ENCODE measurements at places on chromosomes 4 and X.

DNA sequence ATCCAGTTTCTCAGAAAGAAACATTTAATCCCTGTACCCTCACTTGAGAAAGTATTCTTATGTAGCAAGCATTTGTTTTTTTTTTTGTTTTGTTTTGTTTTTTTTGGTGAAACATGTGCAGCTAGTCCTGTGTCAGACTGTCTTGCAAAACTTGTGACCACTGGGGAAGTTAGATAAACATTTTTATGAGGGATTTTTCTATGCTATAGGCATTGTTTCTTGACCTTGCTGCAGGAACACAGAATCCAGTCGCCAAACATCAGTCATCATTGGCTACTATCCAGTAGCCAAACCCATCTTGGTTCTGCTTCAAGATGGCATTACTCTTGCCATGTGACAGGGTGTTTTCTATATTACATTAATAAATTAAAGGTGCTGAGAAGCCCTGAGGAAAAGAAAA is 7.7 kb upstream of the MAPK10 start:
- no peak for DNase-seq

DNA sequence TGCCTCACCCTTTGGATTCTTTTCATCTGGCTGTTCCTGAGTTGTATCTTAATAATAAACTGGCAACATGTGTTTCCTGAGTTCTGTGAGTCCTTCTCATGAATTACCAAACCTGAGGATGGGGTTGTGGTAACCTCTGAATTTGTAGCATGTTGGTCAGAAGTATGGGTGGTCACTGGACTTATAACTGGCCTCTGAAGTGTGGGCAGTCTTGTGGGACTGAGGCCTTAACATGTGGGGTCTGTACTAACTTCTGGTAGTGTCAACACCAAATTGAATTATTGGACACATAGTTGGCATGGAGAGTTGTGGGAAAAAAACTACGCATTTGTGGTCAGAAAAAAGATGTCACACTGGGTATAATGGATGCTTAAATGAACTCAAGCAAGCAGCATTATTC is 45.0 kb upstream of the TNIP3 start:
- DNase-seq = no peak

- DNase-seq = no peak
Observed at GRCh38 chr4:159352609-159353008, 249.7 kb downstream of the RAPGEF2 start.

DNA sequence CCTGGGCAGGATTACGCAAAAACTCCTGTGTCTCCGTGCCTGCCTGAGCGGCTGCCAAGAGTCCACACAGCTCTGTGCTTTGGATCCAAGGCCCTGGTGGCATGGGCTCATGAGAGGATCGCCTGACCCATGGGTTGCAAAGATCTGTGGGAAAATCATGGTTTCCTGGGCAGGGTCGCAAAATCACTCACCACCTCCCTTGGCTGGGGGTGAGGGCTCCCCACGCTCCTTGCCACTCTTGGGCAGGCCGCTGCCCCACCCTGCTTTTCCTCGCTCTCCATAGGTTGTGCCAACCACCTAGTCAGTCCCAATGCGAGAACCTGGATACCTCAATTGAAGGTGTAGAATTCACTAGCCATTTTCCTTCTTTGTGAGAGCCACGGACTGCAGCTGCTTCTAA is 66.5 kb upstream of the MAGEB18 start:
- no peak for DNase-seq

- no peak for DNase-seq
Observed at GRCh38 chr4:108037884-108038283, 48.2 kb downstream of the HADH start.

DNA sequence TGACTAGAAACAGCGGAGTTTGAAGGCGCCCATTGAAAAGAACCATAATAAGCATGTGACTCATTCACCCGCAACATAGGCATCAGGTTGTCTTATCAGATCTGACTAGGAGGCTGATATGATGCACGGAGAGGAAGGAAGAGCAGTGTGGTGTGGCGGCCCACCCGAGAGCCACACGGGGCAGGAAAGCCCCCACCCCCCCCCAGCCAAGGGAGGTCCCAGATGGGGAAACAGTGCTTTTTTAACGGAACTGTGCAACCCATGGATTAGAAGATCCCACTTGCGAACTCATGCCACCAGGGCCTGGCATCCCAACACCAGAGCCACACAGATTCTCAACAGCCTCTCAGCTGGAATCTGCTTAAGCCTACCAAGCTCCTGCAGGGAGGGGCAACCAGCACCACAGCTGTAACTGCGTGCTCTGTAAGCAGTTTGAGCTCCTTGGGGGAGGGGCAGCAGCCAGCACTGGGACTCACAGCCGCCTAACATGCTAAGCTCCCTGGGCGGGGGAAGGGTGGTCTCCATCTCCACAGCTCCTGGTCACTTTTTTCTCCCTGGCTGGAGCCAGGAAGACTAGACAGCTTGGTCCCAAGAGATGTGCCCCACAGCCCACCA is 466.2 kb downstream of the PDGFC start:
- no peak for DNase-seq

- no peak for DNase-seq
Observed at GRCh38 chrX:109856974-109857373, 123.9 kb upstream of the ACSL4 start.

GRCh38 chrX:17432158-17432557 is 57.2 kb downstream of the NHS start:
- DNase-seq = no peak

DNA sequence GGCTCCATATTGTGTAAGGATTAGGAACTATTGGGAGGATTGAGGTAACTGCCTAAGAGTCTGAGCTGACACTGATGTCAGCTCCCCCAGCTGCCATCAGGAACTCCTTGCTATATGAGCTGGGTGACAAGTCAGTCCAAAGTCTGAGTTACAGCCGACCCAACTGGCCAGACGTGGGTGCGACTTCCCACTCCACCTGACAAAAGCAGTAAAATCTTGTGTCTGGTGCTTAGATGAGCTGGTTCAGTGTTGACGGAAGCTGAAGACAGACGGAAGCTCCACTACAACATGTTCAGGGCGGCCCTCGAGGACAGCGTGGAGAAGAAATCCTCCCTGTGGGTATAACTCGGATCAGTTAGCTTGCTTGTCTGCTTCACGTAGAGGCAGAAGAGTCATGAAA is 22.8 kb upstream of the NAT8L start:
- DNase-seq = no peak

- no peak for DNase-seq
Observed at GRCh38 chr4:28296239-28296638, 1435.6 kb downstream of the STIM2 start.

GRCh38 chrX:53075011-53075410 is 7.2 kb upstream of the TSPYL2 start:
- DNase-seq = no peak

GRCh38 chrX:116975517-116975916 is 512.7 kb upstream of the CT83 start:
- DNase-seq = no peak

- DNase-seq = no peak
Observed at GRCh38 chr4:38861791-38862190, 5.2 kb upstream of the TLR6 start.

- no peak for DNase-seq
Observed at GRCh38 chrX:147072747-147073146, 258.2 kb upstream of the CXorf51A start.

DNA sequence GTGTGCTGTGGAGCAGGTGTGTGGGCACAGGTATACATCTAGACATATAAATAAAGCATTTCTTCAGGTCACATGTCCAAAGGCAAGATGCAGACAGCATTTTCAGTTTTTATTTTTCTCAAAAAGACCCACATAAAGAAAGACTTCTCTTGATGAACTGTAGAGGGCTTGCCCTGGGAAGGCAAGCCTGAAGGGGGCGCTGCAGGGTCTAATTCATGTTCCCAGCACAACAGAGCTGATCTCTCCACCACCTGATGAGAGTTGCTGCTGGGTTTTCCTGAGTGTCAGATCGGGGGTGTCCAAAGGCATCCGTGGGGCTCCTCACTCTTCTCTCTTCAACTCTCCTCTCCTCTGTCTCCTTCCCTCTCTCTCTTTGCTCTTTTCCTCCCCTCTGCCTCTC is 26.6 kb downstream of the ADRA2C start:
- DNase-seq = no peak

DNA sequence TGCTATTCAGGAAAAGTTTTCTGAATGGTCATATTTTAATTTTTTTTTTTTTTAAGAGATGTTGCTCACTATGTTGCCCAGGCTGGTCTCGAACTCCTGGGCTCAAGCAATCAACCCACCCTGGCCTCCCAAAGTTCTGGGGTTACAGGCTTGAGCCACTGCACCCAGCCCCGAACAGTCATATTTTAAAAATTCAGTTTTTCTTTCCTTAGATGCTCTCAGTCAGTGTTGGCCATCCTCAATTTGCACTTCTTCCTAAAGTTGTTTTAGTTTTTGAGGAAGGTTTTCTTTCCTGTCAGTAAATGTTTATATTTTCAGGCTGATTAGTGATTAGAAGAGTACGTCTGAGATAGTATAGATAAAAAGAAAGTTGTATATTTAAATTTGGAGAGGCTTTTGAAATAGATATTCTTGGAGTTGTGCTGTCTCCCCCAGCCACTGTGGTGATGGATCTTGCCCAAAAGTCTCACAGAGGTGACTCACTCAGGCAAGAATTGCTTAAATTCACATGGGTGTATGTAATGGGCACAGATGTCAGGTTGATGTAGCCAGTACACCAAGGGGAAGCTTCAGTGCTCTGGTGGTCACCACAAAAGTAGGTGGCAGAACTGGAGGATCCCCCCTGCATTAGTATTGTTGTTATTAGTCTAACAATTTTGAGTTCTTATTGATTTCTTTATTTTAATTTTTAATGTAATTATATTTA is 72.2 kb upstream of the ELOVL6 start:
- no peak for DNase-seq

DNA sequence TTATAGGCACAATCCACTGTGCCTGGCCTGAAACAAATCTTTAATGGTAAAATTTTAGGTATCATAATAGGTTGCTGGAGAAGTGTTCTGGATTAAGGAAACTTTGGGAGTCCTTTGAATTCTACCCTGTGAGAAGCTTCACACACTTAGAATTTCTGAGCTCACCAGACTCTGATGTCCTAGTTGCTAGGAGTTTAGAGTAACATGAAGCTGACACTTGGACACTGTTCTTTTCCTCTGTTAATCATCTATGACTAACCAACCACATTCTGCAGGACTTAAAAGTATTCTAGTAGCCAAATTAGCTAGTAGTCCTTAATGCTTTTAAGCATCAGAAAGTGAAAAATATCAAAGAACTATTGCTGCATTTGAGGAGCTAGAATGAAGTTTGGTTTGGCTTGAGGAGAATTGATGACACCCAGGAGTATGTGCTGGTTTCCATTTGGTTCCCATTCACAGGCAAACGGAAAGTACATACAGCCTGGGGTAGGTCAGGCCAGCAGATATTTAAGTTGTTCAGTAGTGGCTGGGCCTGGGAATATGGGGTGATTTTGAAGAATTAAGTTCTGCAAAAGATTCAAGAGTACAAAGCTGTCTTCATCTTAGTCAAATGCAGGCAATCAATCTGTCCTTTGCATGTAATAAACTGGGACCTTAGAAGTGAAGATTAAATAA is 38.8 kb upstream of the IGFBP7 start:
- no peak for DNase-seq

DNA sequence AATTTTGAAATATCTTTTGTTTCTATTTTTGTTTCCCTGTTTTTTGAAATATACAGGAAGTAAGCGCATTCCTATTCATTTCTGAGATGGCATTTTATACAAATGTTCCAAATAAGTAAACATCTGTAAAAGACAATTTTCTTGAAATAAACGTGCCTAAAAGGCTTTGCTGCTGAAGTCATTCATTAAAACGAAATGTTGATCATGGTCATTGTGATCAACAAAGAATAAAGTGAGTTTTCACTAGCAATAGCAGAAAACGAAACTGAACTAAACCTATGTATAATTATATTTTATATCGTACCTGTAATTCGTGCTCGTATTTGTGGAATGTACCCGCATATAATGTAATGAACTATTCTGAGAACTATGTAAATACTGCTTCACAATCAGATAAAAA is 221.2 kb downstream of the MGST2 start:
- DNase-seq = no peak

- DNase-seq = no peak
Observed at GRCh38 chr4:107497054-107497453, 223.0 kb downstream of the PAPSS1 start.

- no peak for DNase-seq
Observed at GRCh38 chr4:30610361-30610760, 109.8 kb upstream of the PCDH7 start.

GRCh38 chr4:158322109-158322508 is 111.8 kb downstream of the TMEM144 start:
- DNase-seq = no peak

- DNase-seq = no peak
Observed at GRCh38 chr4:110793890-110794554, 171.1 kb upstream of the PITX2 start.

GRCh38 chr4:108072300-108072699 is 82.6 kb downstream of the HADH start:
- DNase-seq = no peak

DNA sequence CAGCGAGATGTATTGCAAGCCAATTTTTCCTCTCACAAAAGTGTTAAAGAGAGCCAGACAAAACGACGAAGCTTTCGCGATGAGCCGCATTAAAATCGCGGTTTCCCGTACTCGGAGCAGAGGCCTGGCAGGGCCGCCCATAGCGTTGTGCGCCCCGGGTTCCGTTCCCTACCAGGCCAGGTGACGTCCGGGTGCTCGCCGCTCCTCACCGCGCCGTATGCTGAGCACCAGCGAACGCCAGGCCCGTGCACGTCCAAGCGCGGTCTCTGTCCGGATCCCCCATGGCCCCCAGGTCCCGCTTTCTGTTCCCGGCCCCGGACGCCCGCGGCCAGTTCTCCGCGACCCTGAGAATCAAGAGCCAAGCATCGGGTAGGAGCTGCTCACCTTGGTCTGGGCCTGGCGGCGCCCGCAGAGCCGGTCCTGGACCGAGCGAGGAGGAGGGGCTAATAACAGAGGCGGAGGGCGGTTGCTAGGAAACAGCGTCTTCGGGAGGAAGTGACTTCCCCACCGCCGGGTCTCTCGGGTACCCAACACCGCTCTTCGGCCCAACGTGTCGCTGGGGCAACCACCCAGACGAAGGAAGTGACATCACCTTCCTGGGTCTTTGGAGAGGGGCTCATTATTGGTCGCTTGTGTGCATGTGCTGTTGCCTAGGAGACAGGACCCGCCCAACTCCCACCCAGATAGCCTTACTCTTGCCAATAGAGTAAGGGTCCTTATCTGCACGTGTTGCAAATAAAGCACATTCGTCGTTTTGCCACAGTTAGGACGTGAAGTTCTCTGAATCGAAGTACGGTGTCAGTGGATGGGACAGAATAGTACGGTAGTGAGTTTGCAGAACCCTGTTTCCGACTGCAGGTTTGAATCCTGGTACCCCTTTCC is at the start of gene MAP9:
TSS of gene MAP9 (minus strand) at position 579 of the 882 bp plus-strand sequence. CDS start 1,115 bp downstream, outside the sequence.
- peak; percentile 94 for DNase-seq

Measured in left renal pelvis (tissue), 4 donors.